ENCODE measurements at places on chromosomes 2 and 18.

GRCh38 chr2:121094101-121094500, 190.9 kb downstream of the TFCP2L1 start:
- no peak for DNase-seq

GRCh38 chr18:5943514-5943913, 48.2 kb upstream of the TMEM200C start:
- no peak for DNase-seq

GRCh38 chr2:177942731-177943130, 129.8 kb downstream of the PDE11A start:
- DNase-seq = no peak

- no peak for DNase-seq
Observed at GRCh38 chr2:25797620-25798488, 80.4 kb downstream of the ASXL2 start.

- no peak for DNase-seq
Observed at GRCh38 chr2:15096873-15097272, 464.3 kb downstream of the NBAS start.

DNA sequence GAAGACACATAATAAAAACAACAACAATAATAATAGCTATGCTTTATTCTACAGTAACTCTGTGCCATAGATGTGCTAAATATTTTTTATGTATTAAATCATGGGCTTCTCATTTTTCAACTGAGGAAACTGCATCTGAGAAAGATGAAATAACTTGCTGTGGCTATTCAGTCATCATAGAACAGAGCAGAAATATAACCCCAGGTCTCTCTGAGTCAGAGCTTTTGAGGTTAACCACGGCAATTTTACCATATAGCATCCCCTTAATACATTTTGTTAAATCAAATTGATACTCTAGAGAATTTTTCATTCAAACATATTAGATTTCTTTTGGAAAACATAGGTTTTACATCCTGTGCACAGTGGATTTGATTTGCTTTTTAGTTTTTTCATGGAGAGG, 586.6 kb upstream of the KLHL29 start:
- DNase-seq = no peak

GRCh38 chr18:49162226-49162864, 211.6 kb upstream of the SMAD7 start:
- DNase-seq = peak; percentile 10

GRCh38 chr18:23131693-23132319, 3.5 kb upstream of the CABLES1 start:
- peak; percentile 79 for DNase-seq

DNA sequence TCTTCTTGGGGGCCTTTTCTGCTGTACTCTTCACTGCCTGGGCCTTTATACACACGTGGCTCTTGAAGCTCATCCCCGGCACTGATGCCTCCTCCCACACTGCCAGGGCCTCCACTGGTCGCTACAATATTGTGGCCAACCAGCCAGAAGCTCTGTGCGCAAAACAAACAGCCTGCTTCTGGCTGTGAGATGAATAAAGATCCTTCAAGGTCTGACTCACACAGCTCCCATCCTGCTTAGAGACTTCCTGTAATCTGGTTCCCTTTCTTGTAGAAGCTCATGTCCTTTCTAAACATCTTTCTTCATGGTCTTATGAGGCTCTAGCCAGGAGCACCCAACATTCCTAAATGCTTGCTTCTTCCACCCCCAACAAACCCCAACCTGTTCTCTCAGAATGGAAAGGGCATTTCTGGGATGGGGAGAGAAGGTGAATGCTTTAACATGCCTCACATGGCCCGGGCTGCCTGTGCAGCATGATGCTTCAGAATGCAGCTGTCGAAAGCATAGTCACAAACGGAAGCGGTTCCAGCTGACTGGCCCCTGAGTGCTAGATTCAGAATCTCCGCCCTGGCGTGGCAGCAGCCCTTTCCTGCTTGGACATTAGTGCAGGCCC, 24.6 kb downstream of the NRP2 start:
- peak; percentile 24 for DNase-seq

DNA sequence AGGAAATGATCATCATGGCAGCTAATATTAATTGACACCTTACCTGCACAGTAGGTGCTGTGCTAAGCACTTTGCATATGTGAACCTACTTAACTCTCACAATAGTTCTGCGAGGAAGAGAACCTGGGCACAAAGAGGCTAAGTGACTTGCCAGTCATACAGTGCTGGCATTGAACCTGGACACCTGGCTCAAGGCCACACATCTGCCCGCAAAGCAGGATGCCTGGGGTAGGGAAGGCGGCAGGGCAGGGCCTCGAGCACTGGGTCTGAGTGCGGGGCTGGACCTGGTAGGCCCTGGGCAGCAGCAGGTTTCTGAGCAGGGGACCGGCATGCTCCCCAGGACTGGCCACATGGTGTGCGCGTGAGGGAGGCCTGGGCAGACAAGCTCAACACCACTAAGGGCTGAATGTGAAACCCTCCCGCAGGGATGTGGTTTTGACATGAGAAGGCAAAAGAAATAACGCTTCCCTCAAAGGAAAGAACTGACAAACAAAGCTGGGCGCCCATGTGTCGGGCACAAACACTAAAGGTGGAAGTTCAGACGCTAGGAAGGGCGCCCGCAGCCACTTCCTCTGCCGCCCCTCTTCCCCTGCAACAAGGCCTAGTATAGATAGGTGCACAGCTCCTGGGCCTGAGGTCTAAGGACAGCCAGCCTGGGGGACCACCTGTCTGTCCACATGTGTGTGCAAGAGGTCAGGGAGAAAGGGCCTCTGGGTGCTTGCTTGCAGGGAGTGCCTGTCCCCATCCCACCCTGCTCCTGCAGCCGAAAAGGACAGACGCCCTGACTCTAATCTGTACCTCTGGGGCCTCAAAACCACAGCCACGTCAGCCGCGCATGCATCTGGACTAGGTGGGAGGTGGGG, 92.5 kb downstream of the ZFP36L2 start:
- peak; percentile 92 for DNase-seq

DNA sequence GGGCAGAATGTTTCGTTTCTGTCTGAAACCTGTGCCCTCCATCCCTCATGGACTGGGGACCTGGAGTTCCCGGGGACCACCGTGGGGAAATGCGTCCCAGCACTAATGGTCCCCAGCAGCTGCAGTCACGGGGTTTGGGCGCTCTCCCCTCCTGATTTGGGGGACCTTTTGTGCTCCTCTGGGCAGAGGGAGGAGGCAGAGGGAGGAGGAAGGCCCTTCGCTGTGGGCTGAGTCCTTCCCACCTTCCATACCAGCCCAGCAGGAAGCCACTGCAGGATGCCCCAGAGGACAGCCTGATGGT, 3.2 kb downstream of the GPR35 start:
- DNase-seq = no peak

- DNase-seq = no peak
Observed at GRCh38 chr18:55830544-55830943, 242.6 kb upstream of the TCF4 start.

DNA sequence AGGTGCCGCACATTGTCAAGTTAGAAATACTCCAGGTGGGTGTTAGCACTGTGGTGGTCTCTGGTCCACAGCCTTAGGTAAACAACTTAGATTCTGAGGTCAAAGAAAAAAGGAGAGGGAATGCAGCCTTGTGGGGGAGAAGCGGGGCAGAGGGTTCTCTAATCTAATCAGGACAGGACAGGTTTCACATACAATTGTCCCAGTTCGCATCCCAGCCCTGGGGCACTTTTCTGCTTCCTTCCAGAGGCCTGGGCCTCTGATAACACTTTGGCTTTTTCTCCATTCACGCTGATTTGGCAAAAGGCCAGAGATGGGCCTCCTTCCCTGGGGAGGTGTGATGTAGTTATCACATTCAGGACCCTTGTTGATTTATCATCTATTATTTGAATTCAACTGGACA, 32.5 kb downstream of the SLC1A4 start:
- no peak for DNase-seq

- DNase-seq = no peak
Observed at GRCh38 chr2:55926246-55926645, 2.7 kb upstream of the EFEMP1 start.

GRCh38 chr2:119066272-119066804, 92.2 kb downstream of the C1QL2 start:
- no peak for DNase-seq

DNA sequence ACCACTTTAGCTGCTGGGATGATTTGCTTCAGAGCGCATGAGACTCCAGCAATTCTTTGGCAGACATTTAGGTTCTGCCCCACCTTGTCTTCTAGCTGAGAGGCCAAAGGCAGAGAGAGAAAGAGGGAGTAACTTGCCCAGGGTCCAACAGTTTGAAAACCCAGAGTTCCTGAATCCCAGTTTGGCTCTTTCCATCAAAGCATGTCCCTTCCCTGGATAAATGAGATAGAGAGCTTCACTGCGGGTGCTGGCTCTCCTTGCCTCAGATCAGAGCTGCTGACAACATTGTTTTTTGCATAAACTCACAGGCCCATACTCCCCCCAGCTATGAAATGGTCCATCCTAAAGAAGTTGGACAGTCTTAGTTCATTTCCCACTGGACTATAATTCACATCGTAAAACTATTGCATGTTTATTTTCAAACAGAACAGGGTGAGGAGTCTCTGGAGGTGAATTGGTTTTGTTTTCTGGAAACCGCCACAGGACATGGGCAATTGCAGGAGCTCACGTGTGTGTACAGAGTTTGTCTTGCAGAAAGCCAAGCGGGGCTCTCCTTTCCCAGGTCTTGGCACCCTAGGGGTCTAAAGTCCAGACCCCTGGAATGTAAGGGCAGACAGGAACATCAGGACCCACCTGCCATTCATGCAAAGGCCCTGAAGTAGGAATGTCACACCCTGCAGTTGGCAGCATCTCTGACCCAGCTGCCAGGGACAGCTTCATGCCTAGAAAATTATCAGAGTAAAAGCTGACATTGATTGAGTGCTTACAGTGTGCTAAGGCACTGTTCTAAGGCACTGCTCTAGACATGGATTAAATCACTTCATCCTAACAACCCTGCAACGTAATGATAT, 25.0 kb upstream of the SLC14A2 start:
- DNase-seq = no peak

GRCh38 chr2:39834426-39834825, 55.4 kb upstream of the THUMPD2 start:
- no peak for DNase-seq

- DNase-seq = no peak
Observed at GRCh38 chr2:118065921-118066511, 22.3 kb upstream of the INSIG2 start.

- DNase-seq = no peak
Observed at GRCh38 chr2:100146657-100146960, 4.2 kb upstream of the AFF3 start.

GRCh38 chr2:148531235-148531634, 113.3 kb upstream of the EPC2 start:
- DNase-seq = no peak

DNA sequence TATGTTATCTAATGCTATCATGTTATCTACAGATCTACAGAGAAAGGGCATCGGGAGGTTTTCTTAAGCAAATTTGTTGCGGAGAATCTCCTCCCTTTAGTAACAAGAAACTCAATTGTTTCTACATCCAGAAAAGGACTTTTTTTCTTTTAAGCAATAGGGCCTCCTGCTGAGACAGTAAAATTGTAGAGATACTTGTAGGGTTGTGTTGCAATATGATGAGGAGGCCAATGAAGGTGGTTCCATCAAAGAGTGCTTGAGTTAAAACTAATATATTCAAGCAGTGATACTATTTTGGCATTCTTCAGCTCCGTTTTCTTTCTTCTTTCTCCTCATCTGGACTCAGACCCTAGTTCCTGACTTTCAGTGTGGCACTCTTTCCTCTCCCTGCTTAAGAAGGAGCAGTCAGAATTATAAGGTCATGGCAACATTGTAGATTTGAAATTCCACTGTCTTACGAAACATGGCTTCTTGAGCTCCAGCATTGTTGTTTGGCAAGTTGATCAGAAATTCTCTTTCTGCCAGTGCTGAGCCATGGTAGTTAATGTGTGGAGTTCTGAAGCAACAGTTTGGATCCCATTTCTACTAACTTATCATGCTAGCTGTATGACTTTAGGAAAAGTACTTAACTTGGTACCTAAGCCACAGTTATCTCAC, 202.0 kb upstream of the SLC14A2 start:
- DNase-seq = no peak
